Foreskin melanocyte (primary cell): ENCODE measurements at places on chromosomes 13 and 19.

DNA sequence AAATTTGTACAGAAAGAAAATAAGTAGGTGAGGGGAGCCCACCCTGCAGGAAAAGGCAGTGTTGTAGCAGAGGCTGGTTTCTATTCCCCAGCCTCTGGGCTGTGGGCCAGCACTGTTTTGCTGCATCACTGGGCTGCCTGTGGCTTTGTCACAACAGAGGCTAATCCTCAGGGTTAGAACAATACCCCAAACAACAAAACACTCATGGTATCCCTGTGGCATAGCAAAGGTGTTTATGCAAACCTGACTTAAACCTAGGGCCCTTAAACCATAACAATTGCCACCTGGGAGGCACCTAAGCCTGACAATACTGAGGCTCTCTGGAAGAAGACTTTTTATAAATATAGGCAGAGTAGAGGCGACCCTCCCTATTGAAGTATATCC, 314.7 kb downstream of the OLFM4 start:
- DNase-seq, result no peak

DNA sequence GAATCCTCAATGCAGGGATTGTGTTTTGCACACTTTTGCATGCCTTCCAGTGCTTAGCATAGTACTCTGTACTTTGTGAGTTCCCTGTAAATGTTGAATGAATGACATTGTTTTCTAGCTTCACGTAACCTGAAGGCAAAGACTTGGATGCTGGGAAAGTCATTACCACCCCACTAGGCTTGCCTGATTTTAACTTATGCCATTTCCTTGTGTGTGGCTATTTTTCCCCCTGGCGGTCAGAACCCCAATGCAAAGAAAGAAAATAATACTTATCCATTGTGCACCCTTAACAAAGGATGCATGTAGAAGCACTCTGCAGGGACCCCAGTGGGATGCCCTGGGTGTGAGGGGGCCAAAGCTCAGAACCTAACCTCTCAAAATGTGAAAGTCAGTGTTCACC, 1.2 kb upstream of the ENOX1 start:
- peak; percentile 89 for DNase-seq

- no peak for DNase-seq
These were observed 45.3 kb upstream of the ZDHHC20 start for GRCh38 chr13:21504379-21504778.

DNA sequence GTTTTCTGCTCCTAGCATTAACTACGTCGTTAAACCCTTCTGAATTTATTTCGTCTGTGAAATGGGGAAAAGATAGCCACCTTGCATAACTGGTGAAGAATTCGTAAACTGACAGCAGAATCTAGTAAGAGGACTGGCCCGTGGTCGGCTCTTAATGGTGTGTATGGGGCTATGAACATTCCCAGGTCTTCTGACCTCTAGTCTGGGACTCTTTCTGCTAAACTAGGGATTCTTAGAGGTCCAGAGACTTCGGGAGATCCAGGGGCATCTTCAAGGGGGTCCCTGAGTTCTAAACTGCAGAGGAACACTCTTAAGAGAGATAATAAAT, 231.1 kb upstream of the SERP2 start:
- no peak for DNase-seq

DNA sequence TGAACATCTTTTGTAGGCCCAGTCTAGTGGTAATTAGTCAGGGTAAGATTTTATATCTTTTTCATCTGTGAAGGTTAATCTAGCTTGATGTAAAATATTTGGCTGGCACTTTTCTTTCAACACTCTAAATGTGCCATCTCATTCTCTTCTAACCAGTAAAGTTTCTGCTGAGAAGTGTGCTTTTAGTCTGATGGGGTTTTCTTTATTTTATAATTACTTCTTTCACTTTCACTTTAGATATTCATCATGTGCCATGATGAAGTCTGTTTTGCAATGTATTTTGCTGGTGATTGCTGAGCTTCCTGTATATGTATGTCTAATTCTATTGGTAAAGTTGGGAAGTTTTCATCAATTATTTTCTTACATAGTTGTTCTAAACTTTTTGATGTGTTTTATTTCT, 31.9 kb downstream of the ZNF726 start:
- no peak for DNase-seq

GRCh38 chr13:80215368-80215767, 125.6 kb downstream of the SPRY2 start:
- no peak for DNase-seq

DNA sequence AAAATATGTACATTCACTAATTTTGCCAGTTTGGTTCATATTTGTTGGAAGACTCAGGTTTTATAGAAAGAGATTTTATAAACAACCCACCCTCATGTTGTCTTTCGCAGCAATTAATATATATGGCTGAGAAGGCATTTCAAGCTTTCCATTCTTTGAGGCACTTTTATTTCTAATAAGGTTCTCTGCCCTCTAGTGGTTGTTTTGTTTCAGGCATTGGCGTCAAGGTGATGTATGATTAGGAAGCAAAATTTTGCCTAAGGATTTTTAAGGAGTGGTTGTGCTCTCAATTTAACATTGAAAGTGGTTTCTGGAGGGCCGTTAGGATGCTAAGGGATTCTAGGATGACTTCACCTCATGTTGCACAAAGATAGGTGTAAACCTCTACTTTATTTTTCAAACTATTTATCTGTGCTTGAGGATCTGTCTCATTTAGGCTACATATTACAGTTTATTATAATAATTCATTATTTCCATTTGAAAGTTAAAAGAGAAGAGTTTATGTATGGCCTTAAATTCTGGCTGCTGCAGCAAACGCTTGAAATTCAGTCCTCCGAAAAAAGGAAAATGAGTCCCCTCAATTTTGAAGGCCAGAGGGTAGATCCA, 35.9 kb downstream of the OXGR1 start:
- peak; percentile 12 for DNase-seq

- no peak for DNase-seq
These were observed 97.9 kb upstream of the RNF113B start for GRCh38 chr13:98274921-98275487.
